ENCODE measurements at places on chromosomes 2 and 18. TPM values are rescaled to one million over a fixed set of nuclear protein-coding genes. Genes with fewer than 3 reads are reported as not detected.

DNA sequence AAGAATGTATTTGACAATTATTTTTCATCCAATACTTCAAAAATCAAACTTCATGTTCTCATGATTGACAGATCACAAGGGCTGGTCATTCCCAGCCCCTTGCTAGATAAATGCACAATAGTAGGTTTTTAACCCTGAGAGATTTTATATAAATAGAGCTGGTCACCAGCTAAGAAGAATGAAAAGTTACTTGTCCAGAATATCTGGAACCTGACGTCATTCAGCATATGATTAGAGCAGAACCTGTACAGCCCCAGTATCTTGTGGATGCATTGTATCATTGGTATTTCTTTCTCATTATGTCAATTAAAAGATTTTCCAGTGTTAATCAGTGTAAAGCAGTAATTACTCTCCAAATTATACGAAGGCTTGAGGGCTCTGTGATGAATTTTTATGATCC lies 202.8 kb upstream of the RND3 start:
- DNase-seq = no peak

DNA sequence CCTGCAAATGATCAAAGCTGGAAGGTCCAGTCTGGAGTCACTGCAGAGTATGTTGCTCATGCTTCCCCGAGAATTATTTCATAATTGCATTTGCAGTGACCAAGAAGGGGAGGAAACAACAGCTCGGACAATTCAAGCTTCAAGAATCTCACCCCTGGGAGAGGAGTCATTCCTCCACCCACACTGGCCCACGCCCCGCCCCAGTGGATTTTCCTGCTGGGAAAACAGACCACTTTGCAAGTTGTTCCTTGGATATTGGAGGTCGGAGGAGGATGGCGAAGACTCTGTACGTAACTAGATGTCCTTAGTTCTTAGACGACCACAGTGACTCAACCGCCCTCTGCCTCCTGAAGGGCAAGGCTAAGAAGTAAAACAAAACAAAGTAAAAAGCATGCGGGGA lies 159.4 kb downstream of the TPO start:
- peak; percentile 90 for DNase-seq

Gene ZNF519
- total RNA-seq = 2.5 TPM

Gene TNFAIP6
- 2.1 TPM for total RNA-seq

Gene GKN1
- not detected for total RNA-seq

Gene C18orf32
- total RNA-seq = 29.3 TPM

DNA sequence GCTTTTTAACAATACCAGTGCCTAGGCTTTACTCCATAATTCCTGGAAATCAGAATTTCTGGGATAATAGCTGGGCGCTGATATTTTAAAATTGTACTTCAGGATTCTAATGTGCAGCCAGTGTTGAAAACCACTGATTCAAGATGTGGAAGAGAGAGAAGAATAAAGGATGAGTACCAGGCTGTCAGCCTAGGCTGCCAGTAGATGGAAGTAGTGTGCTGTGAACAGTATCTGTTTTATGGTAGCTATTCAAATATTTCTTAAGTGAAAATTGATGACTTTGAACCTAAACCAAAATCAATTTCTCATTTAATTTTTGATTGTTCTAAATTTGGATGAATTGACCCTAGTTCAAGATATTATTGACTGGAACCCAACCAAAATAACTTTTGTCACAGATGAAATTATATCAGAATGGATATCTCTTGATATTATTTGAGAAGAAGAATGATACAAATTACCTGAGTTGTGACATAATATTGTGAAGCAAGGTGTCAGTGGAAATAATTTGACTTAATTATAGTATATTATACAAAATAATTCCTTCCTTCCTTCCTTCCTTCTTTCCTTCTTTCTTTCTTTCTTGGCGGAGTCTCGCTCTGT lies 88.0 kb downstream of the COMMD1 start:
- no peak for DNase-seq

DNA sequence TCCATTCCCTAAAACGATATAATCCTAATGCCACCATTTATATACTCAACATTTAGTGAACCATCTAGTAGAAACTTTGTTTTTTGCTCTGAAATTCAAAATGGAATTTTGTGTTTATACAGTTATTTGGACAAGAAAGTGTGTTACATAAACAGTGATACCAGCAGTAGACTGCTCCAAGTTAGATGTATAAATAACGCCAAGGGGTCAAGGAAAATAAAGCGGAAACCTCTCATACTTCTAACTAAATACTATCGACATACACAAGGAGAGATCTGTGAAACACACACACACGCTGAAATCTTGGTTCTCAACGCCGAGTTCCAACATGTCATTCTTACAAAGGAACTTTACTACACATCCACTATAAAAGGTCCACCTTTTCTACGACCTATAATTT lies 1.2 kb downstream of the TXNL1 start:
- no peak for DNase-seq

GRCh38 chr2:7837237-7837760 lies 844.6 kb upstream of the ID2 start:
- no peak for DNase-seq

Gene OTX1
- total RNA-seq = not detected

DNA sequence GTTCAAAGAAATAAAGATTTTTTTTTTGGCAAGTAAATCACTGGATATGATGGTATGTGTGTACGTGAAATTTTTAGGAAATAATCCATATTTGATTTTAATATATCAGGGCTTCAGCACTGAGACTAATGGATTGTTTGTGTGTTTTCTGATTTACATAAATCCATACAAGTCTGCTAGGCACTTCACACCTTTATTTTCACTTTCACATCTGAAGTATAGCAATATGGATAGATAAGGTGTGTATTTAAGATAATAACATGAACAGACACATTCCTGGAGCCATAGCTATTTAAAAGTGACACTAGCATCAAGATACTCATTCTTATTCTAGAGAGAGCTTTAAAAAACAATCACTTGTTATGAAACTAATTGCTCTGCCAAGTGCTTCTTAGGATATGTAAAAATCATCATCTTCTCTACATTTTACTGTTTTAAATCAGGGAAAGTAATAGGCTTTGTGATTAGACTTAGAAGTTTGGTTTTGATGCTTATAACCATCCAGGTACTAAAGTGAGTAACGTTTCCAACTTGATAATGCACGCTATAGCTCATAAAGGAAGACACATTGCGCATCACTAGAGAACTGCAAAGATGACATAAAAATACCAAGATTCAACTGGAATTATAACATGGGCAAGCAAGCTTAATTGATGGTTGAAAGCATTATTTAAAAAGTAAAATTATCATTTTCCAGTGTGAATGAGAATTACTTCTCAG lies 208.9 kb downstream of the ZEB2 start:
- DNase-seq = no peak

DNA sequence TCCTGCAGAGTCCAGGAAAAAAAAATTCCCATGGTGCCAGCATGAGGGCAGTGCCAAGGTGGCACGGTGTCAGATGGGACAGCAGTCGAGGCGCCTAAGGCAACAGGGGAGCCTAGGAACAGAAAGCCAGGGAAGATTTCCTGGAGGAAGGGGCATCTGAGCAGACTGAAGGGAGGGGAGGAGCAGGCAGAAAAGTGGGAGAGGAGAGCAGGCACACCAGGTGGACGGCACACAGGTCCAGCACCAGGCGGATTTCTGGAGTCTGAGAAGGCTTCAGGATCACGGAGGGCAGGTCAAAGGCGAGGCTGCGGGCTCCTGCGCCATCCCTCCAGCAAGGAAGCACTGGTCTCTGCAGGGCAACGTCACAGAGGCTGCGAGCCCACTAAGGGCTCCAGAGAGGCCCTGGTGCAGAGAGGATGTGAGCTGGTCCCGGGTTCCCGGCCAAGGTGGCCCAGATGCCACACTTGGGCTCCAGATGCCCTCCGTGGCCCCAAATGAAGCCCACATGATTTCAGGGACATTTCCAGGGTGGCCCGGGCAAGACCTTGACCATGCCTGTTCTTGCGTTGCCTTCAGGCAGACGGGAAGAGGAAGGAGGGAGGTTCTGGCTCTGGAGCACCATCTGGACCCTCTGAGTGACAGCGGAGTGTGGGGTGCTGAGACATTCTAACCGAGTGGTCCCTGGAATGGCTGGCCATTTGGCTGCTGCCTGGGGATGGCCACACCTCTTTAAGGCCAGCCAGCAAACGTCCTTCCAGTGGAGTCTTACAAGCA lies 4.1 kb downstream of the HS6ST1 start:
- peak; percentile 13 for DNase-seq

All from heart left ventricle (tissue), 16 donors.